ENCODE measurements at places on chromosomes 2 and 18.
A peak's percentile ranks its signal among the peaks of the same experiment; 100 is the strongest.

GRCh38 chr2:102282678-102283091 lies 28.7 kb upstream of the IL1RL1 start:
- DNase-seq = no peak

GRCh38 chr2:16747257-16747656 lies 81.6 kb upstream of the CYRIA start:
- DNase-seq = no peak

DNA sequence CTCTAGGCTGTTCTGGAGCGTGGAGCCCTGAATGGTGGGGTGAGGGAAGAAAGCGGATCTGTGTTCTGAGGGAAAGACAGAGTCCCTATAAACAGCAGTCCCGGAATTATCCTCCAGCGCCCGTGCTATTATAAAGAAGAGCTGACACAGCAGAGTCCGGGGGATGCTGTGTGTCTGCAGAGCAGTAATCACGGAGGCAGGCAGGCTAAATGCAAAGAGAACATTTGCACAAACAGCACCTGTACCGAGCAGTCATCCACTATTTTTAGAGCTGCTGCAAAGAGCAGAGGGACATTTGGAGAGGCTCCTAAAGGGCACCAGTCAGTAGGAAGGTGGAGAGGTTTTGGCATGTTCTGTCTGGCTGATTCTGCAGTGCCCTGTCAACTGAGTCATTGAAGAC lies 293.8 kb upstream of the SLC14A2 start:
- DNase-seq = no peak

DNA sequence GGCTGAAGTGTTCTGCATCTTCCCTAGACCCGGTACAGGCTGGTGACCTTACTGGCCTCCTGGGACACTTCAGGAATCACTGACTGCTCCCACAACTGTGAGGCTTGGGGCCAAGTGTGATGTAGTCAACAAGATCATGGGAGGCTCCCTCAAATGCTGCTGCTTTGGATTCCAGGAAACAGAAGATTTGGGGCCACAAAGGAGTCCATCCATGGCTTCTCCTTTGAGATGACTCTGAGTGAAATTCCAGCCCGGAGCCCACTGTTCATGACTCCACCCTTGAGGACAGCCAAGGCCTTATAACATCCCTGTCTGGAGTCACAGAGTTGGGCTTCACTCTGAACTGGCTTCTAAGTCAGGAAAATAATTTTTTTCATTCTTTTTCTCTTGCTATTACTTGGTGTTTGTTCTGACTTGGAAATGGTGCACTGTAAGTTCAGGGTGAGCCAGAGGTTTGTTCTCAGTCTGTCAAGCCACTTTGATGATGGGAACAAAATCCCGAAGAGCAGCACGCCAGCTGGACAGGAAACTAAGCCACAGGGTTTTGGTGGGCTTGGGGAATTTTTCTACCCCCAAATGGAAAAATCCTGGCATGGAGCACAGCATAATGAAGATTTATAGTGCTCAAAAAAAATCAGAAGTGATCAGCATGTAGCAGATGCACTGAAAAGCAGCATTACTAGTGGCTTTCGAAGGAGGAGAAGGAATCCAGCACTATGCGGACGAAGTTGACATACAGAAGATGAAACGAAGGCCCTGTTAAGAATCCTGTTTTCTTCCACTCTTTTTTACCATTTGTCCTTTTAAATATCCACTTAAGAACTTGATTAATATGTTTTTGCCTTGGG lies 98.1 kb upstream of the ZFP36L2 start:
- DNase-seq = no peak

DNA sequence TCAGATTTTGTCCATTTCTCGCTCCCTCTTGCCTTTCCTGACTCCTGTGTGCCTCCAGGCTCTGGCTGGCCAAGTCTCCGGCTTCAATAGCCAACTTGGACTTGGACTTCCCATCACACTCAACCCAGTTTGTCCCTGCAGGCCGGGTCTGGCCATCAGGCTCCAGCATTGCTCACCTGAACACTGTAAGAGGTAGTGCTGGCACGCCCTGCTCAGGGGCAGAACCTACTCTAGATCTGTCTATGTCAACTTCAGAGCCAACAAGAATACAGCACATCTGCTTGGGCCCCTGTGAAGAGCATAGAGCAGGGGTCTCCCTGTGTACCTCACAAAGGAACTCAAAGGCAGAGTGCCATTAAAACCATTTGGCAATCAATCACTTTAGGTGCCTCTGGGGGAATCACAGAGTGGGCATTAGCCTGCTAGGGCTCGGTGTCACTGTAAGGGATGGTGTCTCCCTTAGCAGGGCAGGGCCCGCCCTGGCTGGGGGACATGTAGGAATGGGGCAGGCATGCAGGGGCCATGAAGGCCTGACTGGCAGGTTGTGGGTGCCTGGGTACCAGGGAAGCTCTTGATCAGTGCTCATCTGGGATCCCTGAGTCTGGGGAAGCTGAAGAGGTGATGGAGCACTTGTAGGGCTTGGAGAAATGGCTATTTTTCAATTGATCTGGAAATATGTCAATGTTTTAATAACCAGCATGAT lies 325.9 kb downstream of the CLIP4 start:
- no peak for DNase-seq

GRCh38 chr2:72134997-72135800 lies 12.5 kb downstream of the CYP26B1 start:
- no peak for DNase-seq

DNA sequence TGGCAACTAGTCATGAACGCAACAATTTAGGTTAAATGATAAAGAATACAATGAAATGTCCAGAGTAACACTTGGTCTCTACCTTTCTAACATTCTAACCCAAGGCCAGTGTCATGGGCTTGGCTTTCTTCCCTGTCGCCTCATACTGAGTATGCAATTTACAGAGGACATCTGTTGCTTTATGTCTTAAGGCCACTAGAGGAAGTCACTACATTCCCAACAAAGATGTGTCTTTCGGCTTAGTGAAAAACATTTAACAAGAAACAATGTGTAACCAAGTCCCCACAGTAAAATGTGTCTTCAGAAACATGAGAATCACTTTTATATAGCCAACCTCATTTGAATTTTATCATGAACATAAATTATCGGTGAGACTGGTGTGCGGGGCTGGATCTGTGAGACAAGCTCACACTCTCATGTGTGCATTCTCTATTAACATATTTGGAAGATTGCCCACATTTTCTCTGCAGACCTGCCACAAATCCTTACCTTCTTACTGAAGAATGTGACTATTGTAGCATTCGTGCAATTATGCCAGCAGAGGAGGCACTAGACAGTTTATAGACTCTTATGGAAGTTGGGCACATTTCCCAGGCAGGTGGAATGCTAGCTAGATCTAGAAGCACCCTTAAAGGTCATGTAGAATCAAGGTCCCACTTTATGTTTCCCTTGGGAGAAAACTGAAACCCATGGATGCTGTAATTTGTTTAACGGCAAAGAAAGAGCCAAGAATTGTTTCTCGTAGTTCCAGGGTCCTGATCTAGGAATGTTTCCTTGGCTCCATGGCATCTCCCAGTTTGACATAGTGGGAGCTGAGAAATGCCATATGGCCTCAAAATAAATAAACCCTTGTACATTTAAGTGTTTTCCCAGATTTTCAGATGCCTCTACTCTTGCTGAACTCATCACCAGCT lies 101.8 kb downstream of the CD226 start:
- peak; percentile 24 for DNase-seq

GRCh38 chr2:127585270-127585807 lies 49.9 kb downstream of the MYO7B start:
- no peak for DNase-seq

GRCh38 chr2:128727404-128727803 lies 408.7 kb upstream of the HS6ST1 start:
- DNase-seq = no peak

GRCh38 chr18:61892683-61893308 lies at the start of gene RNF152:
Gene RNF152 (minus strand): TSS chr18:61893007. CDS start chr18:61816463, 76,544 bp downstream.
- DNase-seq = peak; percentile 79

- no peak for DNase-seq
These were observed 682.0 kb upstream of the ID2 start for GRCh38 chr2:7999683-8000476.

DNA sequence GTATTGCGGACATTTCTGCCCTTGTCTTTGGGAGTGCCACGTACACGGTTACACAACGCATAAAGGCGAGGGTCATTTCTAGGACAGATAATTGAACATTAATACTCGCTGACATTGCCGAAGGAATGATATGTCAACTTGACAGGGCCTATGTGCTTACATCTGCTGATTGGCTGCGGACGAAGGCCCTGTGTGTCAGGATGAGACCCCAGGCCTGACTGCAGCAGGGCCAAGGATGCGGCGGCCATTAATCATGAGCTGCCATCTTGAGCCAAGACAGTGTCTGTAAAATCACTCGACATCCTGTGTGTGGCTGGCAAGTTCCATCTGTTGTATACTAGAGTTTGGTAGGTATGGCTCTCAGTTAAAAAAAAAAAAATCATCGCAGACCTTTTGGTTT lies 96.6 kb downstream of the MEIS1 start:
- DNase-seq = no peak

DNA sequence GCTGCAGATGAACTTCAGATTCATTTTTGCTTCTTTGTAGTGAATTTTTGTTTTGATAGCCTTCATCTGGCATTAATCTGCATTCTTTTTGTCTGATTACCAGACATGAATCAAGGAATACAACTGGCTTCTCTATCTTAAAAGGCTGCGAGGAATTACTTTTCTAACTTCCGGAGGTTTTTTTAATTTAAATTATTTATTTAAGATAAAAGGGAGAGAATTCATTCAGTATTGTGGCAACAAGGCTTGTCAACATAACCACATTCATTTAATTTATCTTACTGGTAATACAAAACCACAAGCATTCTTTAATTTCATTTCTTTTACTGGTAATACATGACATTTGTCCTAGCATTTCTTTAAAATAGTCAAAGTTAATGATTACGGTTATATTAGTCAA lies 36.0 kb downstream of the CSRNP3 start:
- DNase-seq = no peak

- no peak for DNase-seq
These were observed 12.0 kb upstream of the IAH1 start for GRCh38 chr2:9462313-9462712.

DNA sequence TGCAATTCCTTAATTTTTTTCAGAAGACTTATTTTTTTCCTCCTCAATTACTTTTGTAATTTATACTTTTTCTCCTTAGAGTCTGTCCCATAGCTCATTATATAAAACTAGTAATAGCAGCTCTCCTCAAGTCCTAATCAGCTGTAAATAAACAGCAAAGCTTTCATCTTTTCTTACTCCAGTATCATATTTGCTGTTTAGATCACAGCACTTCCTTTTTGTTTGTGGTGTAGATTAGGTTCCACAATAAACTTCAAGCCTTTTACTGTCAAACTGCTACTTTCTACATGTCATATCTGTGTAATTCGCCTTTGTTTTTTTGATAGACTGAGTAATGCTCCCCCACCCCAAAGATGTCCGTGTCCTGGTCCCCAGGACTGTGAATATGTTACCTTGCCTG lies 25.5 kb downstream of the GCG start:
- DNase-seq = no peak

DNA sequence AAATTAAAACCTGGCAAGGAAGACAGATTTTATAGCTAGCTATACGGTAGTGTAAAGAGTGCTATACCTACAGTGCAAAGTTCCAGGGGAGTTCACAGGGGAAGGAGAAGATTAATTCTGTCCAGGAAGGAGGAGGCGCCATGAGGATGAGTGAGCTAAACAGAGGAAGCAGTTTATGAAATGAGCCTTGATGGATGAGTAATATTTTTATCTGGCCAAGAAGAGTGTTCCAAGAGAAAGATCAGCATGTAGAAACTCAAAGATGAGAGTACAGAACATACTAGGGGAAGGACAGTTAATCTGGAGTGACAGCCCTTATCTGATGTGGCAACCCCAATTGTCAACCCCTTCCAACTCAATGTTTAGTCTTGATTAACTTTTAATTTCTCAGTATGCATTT lies 54.8 kb downstream of the CDH20 start:
- no peak for DNase-seq
